ENCODE measurements at places on chromosomes 2 and 18.

- DNase-seq = no peak
These were observed 67.3 kb upstream of the UPP2 start for GRCh38 chr2:158034198-158034866.

GRCh38 chr2:37637190-37637860, 34.1 kb downstream of the CDC42EP3 start:
- no peak for DNase-seq

DNA sequence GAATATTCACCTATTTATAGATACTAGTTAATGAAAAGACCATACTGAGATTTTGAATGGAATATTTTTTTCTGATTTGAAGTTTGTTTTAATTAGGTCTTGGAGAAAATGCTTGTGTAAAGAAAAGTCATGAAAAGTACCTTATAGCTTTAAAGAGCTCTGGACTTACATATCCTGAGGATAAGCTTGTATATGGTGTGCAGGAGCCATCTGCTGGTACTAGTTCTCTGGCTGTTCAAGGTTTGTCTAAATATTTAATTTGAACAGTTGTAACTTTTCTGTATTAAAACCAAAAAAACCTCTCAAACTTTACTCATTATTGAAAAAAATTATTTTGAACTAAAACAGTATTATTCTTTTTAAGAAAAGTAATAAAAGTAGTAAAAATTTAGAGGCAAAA, 50.1 kb downstream of the UBR3 start:
- no peak for DNase-seq

DNA sequence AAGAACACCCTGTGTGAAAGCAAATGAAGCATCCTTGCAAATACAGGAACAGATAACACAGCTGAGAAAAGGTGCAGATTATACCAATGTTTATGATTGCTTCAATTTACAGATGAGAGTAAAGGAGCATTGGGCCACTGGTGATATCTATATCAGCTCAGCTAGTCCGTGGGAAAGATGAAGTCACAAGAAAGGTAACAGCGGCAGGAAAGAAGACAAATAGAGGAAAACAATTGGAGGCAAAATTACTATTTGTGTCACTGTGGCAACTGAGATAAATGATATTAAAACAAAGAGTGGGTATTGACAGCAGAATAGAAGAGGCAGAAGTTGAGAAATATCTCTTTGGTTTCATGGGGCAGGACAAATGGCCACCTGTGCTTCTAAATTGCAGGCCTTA, 121.2 kb upstream of the CAVIN2 start:
- no peak for DNase-seq

- no peak for DNase-seq
These were observed 282.9 kb upstream of the TNP1 start for GRCh38 chr2:217142649-217143266.

DNA sequence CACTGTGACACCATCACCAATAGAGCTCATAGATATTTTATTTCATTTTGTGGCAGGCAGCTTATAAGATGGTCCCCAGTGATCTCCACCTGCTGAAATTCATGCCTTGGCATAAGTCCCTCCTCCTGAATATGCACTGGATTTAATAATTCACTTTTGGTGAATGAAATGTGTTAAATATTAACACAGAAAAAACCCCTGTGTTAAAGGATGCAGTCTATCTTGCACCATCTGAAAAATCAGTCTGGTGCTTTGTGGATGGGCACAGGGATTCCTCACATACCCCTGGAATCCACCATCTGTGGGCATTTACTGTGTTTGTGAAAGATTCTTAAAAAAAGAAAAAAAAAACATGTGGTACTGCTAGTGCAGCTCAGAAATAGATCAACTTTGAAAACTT, 26.1 kb upstream of the WIPF1 start:
- no peak for DNase-seq

- no peak for DNase-seq
These were observed 36.3 kb downstream of the GALNT1 start for GRCh38 chr18:35617865-35618264.

DNA sequence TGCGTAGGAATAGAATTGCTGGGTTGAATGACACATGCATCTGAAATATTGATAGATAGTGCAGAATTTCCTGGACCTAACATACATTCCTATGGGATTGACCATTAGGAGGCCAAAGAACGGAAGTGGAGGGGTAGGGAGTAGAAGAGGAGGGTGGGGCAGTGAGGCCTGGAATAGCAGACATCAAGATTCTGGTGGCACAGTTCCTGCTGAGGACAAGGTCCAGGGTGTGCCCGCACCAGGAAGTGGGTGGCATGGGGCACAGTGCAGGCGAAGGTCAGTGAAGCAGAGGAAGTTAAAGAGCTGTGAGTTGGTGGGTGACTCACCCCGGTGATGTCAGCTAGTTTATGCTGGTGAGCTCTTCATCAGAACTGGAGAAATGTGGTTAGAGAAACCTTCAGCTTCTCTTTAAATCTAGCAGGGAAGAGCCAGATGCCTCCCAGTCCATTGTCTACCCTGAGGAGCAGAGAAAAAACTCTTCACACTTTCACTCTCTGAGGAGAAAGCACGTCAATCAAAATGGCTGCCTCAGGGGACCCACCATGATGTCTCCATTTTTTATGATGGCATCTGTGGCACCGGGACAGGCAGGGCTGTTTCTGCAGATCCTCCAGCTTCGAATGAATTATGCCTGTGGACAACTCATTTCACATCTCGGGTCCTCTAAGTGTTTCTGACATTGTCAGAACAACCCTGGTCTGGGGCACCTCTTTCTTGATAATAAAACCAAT, 55.9 kb upstream of the CTLA4 start:
- no peak for DNase-seq

GRCh38 chr2:204031056-204031455, 94.5 kb downstream of the ICOS start:
- no peak for DNase-seq

DNA sequence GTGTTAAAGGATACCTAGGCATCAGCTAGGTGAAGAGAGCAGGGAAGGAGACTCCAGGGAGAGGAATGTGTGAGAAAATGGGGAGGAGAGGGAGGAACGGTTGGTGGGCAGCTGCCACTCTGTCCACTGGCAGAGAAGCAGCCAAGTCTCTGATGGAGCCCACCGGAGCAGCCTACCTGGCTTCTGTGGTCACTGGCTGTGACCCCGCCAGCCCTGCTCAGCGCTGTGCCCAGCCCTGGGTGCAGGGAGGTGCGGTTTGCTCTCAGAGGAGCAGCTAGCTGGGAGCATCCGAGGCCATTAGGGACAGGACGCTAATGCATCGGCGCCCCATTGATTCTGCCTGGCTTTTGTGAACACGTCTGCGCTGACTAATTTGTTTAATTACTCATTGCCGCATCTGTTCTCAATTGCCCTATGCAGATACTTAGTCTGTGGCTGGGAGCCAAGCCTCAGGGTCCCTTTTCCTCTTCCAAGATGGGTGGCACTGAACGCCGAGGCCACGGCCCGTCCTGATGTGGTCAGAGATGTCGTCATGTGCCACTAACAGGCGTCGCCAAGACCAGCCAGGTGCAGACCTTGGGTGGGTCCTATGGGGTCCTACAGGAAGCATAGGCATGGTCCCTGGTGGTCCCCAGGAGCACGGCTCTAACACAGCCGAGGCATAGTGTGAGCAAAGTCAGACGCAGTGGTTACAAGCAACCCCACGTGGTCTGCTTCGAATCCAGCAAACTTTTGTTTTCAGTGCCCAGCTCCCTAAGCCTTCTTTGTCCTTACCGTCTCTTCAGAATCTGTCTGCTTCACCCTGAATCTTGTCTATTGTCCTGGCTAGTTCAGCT, 82.0 kb downstream of the RRM2 start:
- no peak for DNase-seq

GRCh38 chr2:56613920-56614319, 430.1 kb downstream of the CCDC85A start:
- DNase-seq = no peak

- peak; percentile 56 for DNase-seq
These were observed 17.1 kb downstream of the ARHGAP25 start for GRCh38 chr2:68751397-68752339.

GRCh38 chr2:8575834-8576423, 105.9 kb upstream of the ID2 start:
- DNase-seq = no peak

- no peak for DNase-seq
These were observed 40.6 kb upstream of the TMEM247 start for GRCh38 chr2:46438794-46439193.

DNA sequence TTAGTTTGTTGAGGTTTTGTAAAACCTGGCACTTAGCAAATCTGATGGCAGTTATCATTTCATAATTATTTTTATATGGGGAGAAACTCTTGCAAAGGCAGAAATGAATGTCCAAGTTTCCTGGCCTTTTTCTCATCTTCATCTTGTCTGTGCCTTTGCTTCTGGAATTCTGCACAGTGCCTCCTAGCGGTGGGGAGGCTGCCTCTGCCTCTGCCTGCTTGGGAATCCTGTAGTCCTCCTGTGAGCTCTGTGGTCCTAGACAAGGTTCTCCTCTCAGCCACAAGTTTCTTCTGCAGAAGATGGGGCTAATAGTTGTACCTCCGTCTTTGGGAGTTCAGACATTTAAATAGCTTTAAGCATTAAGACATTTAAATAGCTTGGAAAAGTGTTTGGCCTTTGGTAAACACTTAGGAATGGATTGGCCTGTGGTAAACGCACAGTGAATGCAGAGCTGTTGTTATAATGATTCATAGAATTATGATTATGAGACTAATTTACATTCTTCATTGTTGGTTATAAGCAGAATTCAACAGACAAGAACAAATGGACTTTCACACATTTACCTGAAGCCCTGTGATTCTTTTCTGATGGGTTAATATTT, 101.2 kb downstream of the ZNF236 start:
- DNase-seq = no peak
